Activated CD8-positive, alpha-beta memory T cell treated with anti-CD3 and anti-CD28 coated beads for 1 hour (primary cell): ENCODE measurements at places on chromosomes 5 and 9.

- no peak for DNase-seq
Measured at GRCh38 chr9:129822898-129823541, 916 bp downstream of the TOR1A start.

DNA sequence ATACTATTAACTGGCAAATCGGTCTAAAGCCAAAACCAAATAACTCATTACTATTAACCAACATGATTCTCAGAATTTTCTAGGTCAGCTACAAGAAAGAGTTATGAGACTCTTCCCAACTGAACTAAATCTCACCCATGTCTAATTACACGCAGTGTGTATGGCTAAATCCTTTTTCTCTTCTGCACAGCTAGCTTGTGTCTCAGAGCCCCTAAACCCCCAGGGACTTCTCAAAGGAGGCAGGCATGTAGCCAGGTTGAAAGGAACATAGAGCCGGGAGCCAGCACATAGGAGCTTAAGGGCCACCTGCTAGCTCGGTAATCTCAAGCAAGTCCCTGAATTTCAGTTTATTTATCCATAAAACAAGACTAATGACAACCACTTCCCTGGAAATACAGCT lies 2.2 kb upstream of the GZMK start:
- no peak for DNase-seq

DNA sequence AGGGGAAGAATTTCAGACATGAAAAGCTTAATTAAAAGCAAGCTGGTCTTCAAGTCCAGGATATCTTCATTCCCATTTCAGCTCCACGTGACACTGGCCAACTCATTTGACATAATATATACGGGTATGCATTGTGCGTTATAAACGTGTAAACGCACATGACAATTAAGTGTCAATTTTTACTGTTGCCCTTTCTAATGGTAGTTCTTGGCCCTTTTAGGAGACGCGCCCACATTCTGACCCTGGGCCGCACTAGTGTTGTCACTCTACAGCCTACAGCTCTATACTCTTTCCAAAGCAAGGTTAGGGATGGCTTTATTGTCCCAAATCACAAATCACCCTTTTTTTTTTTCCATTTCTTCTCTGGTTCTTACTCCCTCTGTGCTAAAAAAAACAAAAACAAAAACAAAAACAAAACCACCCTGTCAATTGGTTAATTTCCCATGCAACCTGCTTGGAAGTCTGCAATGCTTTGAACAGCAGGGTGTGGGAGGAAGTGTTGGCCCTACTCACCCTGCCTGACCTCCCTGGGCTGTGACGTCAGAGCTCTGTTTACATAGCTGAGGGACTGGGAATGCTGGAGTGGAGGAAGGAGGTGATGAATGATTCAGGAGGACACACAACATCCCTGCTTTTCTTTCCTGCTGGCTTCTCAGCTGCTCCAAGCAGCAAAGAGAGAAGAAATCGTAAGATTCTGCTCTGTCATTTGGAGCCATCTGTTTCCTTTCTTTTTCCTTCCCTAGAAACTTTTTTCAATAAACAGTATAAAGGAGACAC lies 19.3 kb downstream of the RFK start:
- no peak for DNase-seq

DNA sequence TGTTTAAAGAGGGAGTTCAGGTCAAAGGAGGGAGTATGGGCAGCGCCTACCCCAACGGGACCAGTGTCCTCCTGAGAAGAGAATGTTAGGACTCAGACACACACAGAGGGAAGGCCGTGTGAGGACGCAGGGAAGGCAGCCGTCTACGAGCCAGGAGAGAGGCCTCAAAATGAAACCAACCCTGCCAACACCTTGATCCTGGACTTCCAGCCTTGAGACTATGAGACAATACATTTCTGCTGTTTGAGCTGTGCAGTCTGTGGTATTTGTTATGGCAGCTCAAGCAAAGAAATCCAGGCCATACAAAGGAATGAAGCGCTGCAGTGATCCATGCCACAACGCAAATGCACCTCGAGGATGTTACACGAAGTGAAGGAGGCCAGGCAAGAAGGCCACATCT lies 97.9 kb downstream of the COL23A1 start:
- no peak for DNase-seq

DNA sequence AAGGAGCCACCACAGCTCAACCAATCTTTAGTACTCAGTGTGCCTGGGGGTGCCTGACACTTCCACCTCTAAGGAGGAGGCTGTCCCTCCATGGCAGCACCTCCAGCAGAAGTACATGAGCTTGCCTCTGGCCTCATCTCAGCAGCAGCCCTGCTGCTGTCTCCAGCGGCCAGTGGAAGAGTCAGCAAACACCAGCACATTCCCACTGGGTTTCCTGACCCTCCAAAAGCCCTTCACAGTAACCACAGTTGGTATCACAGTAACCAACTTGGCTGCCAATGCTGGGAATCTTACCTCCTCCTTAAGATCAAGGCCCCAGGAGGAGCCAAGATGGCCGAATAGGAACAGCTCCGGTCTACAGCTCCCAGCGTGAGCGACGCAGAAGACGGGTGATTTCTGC lies 29.4 kb downstream of the FSTL4 start:
- DNase-seq: no peak

DNA sequence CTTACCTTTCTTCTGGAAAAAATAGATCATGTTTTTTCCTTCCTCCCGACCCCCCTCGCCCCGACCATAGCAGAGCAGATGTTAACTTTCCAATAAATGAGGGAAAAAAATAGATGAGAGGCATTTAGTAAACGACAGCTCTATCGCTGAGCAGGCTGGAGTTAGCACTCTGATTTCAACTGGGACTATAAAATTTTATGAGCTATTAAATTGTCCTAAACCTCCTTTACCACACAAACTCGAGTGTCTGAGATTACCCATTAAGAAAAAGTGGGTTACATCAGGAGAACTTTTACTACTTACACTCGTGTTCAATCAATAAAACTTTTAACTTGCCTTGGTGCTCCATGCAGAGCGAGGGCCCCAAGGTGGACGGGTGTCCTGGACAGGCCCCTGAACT lies 59.8 kb upstream of the RNU6ATAC start:
- no peak for DNase-seq

DNA sequence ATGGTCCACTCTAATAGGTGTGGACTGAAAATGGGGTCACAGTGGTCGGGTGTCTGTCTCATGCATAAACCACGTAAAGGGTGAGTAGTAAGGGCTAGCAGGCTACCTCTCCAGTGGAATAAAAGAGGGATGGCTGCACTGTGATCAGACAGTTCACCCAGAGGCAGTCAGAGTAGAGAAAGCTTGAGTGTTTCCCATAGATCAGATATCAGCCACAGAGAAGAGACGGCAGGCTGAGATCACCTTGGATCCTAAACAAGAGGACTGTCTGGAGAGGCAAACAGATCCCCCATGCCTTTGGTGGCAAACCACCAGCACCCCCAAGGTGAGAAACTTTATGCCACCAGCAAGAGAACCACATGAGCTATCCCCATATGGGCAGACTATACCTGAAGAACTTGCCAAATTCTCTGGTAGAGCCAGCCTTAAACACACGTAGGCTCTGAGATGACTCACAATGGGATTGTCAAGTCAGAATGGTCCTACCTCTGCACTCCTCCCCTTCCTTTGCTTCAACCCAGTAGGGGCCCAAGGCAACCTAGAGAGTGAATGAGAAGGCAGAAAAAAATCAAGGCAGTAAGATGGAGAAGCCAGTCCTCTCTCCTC lies 205.2 kb upstream of the MAP3K1 start:
- no peak for DNase-seq

- no peak for DNase-seq
Measured at GRCh38 chr9:36836486-36836885, 197.6 kb downstream of the PAX5 start.

DNA sequence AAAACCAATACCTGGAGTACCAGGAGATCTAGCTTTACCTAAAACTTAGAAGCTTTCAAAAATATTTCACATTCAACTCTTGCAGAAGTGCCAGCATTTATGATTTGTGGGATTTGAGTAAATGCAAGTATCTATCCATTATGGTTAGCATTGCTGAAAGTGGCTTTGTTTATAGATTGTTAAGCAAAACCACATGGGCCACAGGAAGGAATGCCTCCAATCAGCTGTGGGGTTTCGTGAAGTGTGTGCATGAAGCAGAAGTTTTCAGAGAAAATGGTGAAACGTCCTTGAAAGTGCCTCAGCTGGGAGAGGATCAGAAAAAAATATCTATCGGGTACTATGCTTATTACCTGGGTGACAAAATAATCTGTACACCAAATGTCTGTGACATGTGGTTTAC lies 4.2 kb downstream of the LECT2 start:
- DNase-seq: no peak

DNA sequence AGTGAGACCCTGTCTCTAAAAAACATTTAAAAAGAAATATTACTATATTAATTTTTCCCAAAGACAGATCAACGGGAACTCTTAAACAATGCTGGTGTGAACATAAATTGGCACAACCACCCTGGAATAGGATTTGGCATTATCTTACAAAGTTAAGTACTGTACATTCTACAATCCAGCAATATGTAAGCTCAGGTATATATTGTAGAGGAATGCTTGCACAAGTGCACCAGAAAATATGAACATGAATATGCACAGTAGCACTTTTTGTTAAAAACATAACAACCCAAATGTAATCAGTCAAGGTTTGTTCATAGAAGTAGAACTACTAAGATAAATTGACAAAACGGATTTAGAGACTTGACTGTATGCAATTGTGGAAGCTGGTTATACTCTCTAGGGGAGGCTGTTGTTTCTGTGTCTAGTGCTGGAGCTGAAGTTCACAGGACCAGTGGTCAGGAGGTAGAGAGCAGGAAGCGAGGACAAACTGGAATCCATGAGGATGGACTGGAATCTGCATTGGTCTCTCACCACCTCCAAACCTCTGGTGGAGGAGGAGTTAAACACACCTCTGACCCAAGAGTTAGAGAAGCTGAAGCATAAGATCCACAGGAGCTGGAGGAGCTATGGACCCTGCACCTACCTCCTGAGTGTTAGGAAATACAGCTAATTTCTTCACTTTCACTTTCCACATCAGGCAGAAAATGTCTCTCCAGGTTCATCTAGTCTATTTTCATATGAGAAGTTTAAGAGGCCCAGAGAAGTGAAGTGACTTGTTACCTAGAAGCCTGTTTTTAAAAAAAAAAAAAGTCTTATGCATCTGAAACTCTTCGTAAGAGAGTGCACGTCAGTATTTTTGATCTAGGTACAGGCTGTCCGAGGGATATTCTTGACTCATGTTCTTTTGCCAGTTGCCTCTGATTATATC lies 20.3 kb upstream of the RIC1 start:
- no peak for DNase-seq

- DNase-seq: no peak
Measured at GRCh38 chr9:127447416-127448111, 3.6 kb downstream of the RPL12 start.

- DNase-seq: no peak
Measured at GRCh38 chr9:16068476-16068875, 515.6 kb downstream of the CCDC171 start.

GRCh38 chr9:131640438-131641137 lies 95.3 kb downstream of the PRRT1B start:
- DNase-seq: no peak

DNA sequence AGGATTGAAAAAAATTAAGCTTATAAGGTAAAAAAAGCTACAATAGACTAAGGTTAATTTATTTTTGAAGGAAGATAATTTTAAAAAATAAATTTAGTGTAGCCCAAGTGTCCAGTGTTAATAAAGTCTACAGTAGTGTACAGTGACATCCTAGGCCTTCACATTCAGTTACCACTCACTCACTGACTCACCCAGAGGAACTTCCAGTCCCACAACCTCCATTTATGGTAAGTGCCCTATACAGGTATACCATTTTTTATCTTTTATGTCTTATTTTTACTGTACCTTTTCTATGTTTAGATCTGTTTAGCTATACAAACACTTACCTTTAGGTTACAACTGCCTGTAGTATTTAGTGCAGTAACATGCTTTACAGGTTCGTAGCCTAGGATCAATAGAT lies 79.8 kb upstream of the ZNF462 start:
- DNase-seq: no peak

- DNase-seq: no peak
Measured at GRCh38 chr5:52283221-52283620, 504.5 kb upstream of the ITGA1 start.

DNA sequence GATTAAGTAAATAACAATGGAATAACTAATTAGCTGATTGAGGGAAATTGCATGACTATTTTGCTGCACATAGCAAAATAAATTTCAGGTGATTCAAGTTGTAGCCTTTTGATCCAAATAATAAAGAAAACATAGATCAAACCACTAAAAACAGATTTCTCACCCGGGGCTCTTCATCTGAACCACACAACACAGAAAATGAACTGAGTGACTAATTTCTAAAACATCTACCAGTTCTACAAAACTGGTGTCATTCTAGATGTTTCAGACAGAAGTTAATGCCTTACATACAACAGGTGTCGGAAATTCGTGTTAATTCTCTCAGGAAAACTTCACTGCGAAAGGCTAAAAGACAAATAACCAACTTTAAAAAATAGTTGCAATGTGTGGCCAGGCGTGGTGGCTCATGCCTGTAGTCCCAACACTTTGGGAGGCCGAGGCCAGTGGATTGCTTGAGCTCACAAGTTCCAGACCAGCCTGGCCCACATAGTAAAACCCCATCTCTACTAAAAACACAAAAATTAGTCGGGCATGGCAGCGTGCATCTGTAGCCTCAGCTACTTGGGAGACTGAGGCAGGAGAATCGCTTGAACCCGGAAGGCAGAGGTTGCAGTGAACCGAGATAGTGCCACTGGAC lies 6.9 kb downstream of the PROP1 start:
- DNase-seq: no peak

DNA sequence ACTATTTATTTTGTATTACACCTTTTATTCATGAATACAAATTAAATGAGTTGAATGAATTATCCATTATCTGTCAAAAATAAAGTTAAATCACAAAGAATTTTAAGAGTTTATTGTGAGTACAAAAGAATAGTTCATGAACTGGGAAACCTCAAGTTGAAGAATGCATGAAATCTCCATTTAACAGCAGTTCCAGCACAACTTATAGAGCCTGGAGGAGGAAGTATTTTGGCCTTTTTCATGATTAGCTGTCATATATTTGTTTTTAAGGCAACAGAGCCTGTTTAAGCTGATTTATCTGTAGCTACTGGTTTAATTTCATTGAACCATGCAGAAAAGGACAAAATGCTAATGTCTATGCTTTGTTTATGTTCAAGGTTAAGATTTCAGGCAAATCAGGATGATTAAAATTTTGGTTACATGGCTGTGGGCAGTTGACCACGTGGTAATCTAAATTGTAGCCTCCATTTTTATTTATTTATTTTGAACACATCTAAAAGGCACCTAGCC lies 12.2 kb downstream of the SPINK1 start:
- DNase-seq: no peak

DNA sequence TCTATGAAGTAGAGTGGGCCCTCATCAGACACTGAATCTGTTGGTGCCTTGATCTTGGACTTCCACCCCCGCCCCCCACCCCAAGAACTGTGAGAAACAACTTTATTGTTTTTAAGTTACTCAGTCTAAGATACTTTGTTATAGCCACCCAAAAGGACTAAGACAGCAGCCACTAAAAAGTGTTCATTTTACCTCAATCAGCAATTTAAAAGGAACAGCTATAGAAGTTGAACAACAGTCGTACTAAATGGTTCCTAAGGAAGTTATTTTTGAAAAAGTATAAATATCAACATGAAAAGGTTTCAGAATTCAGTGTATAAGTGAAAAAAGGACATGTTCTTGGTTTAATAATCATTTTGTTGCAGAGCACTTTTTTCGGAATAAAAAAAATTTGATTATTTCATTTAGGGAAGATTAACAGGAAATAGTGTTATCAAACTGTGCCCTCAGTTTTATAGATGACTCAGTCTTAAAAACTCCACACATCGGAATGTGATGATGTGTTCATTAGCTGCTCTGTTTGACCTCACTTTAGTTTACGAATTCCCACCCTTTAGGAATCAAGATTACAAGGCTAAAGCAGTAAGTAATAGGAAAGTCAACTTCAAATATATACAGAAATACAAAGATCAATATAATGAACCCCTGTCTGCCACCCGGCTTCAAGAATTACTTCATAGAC lies 71.2 kb downstream of the MTAP start:
- DNase-seq: no peak
